Glomerular endothelial cell (primary cell): ENCODE measurements at places on chromosomes 5 and 9.

DNA sequence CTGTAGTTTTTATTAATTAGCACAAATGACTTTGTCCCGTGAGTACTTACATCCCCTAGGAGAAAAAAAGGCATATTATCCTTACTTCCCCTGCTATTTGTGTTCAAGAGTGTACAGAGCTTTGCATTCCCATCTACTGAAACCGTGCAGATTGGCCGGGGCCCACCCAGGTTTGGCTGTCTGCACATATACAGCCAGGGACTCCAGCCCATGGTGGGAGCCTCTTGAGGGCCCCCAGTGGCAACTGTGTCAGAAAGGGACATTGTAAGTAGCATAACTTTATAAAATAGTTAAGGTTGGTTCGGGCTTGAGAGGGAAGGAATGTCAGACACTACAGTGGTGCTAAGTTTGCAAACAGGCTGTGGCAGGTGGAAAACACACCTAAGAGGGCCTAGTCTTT, 24.7 kb downstream of the PHF2 start:
- no peak for DNase-seq

GRCh38 chr5:145920542-145921210, 15.7 kb upstream of the SH3RF2 start:
- no peak for DNase-seq

GRCh38 chr5:92941806-92942205, 639.2 kb downstream of the NR2F1-AS1 start:
- no peak for DNase-seq

DNA sequence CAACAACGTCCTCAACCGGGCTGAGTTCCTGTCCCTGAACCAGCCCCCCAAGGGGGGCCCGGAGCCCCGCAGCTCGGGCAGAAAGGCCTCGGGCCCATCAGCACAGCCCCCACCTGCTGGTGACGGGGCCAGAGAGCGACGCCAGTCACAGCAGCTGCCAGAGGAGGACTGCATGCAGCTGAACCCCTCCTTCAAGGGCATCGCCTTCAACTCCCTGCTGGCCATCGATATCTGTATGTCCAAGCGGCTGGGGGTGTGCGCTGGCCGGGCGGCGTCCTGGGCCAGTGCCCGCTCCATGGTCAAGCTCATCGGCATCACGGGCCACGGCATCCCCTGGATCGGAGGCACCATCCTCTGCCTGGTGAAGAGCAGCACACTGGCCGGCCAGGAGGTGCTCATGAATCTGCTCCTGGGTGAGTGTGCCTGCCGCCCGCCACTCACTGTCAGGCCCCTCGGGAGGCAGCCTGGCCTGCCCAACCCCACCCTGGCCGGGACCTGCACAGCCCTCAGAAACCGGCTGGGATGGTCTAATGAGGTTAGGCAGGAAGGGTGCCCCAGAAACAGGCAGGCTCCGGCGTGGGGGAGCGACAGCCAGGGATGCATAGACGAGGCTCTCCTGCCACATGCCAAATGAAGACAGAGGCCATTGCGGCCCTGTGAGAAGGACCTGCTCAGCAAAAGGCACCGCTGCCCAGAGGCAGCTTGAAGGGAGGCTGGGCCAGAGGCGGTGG, 678 bp downstream of the PLPP7 start:
- DNase-seq, result no peak

- DNase-seq, result no peak
Observed at GRCh38 chr5:78993165-78993564, 8.1 kb upstream of the ARSB start.

GRCh38 chr9:79644048-79644447, 72.3 kb downstream of the TLE4 start:
- no peak for DNase-seq

DNA sequence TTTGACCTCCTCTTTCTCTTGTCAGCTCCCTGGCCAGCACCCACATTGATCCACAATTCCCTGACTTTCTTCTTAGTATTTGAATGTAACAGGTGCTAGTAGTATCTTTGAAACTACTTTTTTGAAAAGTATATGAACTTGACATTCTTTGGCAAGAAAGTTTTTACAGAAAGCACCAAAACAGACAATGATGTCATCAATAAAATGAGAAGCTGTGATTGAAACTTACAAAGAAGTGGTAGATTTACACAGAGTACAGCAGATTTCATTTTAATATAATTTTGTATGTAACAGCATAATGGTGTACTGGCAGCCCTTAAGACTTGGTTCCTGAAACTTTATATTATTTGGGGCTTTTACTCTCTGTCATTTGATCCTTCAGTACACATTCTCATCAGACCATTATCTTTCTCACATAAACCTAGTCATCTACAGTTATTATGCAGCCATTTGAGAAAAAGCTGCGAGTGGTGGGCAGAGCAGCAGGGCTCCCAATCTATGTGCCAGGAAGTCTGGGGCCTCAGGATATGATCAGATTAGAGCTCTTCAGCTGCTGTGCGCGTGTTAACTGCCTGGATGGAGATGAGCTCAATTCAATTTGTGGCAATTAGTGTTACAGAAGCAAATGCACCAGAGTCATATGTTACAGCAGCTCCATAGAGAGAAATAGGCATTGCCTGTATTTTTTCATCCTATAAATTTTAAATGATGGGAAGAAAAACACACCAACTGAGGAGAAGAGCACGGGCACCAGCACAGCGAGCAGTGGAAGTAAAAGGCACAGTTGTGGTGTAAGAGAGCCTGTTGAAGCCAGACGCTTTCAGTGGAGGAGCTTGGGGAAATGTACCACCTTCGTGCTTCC, 126.1 kb downstream of the STARD4 start:
- no peak for DNase-seq

- DNase-seq, result no peak
Observed at GRCh38 chr5:38739011-38739704, 106.7 kb upstream of the OSMR start.

GRCh38 chr9:35397216-35397698, 92.7 kb upstream of the RUSC2 start:
- DNase-seq, result no peak

- DNase-seq, result no peak
Observed at GRCh38 chr9:32344551-32345182, 39.8 kb upstream of the ACO1 start.

DNA sequence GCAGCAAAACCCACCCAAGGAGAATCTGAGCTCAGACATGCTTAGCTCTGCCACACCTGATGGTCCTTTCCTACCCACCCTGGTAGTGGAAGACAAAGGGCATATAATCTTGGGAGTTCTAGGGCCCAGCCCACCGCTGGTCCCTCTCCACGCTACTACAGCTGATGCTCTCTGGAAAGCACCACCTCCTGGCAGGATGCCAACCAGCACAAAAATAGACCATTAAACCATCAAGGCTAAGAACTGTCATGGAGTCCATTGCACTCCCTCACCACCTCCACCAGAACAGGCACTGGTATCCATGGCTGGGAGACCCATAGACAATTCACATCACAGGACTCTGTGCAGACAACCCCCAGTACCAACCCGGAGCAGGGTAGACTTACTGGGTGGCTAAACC, 111.0 kb upstream of the IL7R start:
- DNase-seq, result no peak

DNA sequence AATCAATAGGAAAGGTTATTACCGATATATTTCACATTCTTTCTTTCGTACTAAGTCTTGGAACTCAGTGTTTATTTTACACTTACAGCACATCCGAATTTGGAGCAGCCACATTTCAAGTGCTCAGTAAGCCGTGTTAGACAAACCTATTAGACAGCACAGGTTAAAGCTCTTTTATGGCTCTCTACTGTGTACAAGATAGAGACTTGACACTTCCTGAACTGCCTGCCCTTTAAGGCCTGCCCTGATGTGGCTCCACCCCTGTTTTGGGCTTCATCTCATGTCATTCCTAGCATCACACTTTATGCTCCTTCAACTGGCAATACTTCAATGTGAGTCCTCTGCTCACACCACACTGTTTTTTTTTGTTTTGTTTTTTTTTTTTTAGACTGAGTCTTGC, 23.5 kb upstream of the SUSD1 start:
- no peak for DNase-seq

- no peak for DNase-seq
Observed at GRCh38 chr9:138052322-138052615, 174.7 kb downstream of the CACNA1B start.

DNA sequence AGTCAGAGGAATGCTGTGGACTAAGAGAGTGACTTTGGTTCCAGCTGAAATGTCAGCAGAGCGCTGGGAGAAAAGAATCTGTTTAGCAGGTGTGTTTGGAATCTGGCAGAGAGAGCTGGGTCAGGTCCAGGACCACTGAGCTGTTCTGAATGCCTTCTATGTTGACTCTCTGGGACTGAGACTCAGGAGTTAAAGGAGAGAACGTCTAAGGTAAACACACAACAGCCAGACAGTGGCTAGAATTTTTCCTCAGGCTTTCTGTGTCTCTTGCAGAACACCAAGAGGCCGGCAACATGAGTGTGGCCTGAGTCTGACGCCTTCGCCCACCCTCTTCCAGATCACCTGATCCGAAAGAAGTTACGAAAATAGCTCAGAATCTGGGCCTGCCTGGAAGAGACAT, 107.2 kb upstream of the ZNF462 start:
- no peak for DNase-seq

GRCh38 chr5:15516486-15516885, 16.5 kb downstream of the FBXL7 start:
- DNase-seq, result no peak

DNA sequence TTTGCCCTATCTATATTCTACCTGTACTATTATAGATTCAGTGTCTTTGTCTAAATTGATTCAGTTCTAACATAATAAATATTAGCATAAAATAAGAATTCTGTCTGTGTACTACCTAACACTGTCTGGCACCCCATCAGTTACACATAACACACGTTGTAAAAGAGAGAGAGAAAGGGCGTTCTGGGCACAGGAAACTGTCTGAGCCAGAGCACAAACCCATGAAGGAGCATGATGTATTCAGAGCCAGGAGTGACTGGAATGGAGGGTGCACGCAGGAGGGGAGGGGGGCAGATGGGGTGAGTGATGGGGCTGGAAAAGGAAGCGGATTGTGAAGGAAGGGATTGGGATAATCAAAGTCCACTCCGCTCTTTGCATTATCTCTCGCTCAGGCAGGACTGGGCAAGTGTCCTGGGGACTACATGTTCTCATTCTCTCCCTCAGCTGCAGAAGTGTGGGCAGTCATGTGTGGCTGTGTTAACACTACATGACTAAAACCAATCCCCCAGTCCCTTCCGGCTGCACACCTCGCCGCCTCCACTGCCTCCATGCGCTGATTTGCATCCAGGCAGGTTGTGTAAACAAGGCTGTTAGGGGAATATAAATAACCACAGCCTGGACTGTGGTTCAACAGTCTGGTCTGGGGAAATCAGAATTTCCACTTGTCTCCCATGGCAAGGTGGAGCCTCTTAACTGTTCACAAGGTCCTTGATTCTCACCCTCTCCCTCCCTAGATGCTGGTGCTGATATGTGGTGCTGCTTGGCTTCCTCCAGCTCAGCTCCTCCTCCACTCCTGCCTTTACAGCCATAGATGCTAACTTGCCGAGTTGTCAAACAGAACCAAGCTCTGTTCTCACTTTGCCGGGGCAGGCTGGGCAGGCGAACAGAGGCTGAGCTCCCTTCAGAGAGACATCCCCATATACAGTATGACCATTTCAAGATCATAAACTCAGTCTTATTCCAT, 367.5 kb upstream of the BRINP1 start:
- DNase-seq, result no peak

DNA sequence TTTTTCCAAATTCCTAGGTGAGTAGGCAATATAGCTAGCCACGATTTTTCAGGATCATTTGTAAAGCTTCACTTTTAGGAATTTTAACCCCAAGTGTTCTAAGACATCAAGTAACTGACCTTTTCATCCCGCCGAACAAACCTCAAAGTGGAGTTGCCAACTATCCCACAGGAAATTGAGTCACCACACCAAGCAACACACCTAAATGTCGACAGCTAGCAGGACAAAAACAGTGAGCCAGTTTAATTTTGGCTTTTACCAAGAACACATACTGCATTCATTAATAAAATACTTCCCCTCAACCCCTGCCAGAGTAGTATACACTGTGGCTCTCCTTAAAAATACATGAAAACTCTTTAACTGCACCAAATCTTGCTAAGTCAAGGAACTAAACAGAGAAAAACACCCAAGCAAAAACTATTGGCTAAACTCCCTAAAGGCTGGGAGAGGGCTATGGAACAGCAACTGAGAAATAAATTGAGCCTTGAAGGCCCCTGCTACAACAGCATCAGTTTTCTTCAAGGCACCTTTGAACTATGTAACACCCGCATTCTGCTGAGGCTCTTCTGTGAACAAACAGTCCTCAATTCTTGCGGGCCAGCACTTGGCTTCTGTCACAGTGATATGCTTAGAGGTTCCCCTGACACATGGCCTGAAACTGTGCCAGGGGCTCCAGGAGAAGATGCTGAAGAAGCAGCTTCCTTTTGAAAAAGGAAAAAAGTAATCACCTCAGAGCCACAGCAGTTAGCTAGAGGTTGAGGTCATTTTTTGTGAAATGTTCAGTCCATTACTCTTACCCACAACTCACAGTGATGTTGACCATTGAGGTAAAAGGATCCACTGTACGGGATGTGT, 459.6 kb downstream of the RAB3C start:
- no peak for DNase-seq

DNA sequence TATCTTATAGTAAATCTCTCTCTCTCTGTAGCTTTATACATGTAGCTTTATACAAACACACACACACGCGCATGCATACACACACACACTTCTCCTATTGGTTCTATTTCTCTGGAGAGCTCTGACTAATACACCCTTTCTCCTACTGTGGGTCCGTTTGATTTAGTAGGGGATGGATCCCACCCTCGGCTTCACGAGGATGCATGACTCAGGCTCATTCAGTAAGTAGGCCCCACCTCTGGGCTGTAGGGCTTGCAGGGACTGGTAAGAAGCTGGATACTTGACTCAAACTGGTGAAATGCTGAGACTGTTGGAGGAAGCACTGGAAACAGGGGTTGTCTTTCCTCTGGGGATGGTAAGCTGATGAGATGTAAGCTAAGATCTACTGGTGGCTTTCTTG, 98.7 kb downstream of the SLC24A2 start:
- DNase-seq, result no peak

GRCh38 chr5:83837265-83837907, 116.7 kb upstream of the HAPLN1 start:
- DNase-seq, result no peak

DNA sequence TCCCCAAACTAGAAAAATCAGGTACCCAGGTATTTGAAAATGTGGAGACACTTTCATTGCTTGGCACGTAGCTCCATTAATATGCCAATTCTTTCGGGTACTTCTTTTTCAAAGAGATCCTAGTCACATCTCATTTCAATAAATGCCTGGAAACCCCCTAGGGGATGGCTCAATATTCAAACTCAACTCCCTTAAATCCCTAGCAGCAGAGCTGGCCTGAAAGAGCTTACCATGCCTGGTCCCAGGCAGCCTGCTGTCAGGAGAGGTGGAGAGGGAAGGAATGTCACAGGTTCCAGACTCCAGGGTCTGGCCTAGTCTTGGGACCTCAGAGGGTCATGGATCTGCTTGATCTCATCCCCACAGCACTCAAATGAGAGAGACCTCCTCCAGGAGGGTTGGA, 187.1 kb downstream of the SPOCK1 start:
- no peak for DNase-seq

DNA sequence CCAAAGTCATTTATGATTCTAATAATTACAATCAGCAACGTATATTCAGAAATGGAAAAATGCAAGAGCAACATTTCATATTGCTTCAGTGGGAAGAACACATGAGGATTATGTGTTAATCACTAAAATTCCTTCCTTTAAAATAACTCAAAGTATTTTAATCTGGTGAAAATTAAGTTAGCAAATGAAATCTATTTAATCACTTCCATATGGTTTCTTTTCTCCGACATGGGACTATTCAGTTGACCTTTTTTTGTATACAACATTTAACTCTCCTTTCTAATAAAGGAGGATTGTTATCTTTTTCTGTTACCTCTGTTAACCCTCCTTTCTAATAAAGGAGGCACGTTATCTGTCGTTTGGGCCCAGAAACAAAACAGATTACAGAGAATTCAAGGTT, 59.9 kb downstream of the HOMER1 start:
- DNase-seq, result no peak
